ENCODE measurements at places on chromosomes 7 and 10.

DNA sequence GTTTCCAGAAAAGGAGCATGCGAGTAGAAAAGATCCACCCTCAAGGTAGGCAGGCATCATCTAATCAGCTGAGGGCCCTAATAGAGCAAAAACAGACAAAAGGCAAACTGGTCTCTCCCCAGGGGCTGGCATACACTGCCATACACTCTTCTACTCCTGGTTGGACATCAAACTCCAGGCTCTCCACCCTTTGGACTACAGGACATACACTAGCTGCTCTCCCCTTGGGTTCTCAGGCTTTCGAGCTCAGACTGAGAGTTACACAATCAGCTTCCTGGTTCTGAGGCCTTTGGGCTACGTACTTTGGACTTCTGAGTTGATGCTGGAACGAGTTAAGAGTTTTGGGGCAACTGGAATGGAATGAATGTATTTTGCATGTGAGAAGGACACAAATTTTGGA, 50.9 kb upstream of the TM9SF3 start:
- no peak for DNase-seq

DNA sequence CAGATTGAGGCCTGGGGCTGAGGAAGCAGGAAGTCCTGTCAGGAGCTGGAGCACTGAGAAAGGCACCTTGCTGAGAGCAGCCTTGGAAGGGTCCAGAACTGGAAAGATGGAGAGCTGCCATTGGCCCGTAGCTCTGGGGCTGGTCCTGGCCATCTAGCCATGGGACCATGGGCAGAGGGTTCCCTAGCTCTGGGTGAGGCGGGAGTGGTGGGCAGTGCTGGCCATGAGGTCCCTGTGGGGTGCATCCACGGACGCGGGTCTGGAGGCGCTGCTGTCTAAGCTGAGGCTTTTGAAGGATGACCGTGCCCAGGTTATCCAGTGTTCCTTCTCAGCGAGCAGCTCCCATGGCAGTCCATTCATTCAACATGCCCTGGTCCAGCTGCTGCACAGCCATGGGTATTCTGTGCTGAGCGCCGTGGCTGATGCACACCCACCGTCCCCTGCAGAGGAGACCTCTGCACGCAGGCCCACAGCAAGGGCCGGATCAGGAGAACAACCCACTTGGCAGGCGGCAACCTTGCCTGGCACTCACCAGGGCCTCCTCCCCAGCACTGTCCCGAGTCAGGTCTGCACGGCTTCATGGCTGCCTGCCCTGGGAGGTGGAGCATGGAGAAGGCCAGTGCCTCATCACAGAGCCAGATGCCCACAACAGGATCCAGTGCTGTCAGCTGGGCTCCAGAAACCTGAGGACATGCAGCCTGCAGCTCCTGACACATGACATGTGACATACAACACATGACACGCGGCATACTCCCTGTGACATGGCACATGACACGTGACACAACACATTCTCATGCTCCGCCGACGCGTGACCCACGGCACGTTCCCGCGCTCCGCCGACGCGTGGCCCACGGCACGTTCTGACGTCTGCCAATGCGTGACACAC, 121.9 kb downstream of the INPP5A start:
- no peak for DNase-seq

- DNase-seq = no peak
Measured at GRCh38 chr7:10934292-10934691, 39.4 kb upstream of the PHF14 start.

GRCh38 chr10:130191380-130191779, 55.2 kb downstream of the GLRX3 start:
- DNase-seq = no peak

- DNase-seq = no peak
Measured at GRCh38 chr7:13024121-13024674, 336.8 kb downstream of the ARL4A start.
